CD4-positive, alpha-beta T cell treated with Interleukin-10 for 1 hour (primary cell): ENCODE measurements at places on chromosomes 4 and X.

DNA sequence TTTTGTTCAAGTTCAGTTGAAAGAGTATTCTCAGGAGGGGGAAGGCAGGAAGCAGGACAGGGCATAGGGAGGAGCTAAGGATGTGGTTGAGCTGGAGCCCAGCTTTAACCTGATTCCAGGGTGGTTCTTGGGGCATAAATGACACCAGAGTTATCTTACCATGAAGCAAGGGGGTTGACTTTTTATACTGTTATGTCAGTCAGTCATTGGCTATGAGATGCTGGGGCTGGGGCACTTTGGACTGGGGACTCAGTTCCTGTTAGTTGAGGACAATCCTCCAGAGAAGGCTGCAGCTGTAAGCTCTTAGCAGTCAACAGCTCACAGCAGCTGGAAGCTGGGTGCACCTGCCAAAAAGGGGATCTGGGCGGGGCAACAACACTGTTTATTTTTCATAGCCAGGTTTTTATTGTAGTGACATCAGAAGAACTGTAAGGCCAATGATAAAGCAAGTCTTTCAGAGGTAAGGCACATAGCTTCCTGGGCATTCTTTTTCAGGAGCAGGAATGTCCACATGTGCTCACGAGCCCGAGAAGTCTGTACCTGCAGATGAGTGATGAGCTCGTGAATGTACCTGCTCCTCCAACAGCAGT, 78.5 kb downstream of the MID1IP1 start:
- DNase-seq = peak; percentile 0

DNA sequence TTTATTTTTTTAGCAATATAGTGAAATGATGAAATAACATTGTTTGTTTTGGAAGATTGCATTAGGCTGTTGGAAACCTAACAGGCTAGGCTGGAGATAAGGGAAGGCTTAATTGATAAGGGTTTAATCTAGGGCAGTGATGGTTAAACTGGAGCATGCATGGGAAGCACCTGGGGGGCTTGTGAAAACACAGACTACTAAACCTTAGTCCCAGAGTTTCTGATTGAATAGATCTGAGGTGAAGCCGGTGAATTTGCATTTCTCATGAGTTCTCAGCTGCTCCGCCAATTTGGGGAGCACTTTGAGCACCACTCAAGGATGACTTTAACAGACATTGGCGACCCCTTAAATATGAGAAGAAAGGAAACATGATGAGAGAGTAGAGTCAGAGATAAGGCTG, 11.5 kb downstream of the STK26 start:
- no peak for DNase-seq

GRCh38 chr4:153111426-153112040, 92.7 kb upstream of the TRIM2 start:
- no peak for DNase-seq

DNA sequence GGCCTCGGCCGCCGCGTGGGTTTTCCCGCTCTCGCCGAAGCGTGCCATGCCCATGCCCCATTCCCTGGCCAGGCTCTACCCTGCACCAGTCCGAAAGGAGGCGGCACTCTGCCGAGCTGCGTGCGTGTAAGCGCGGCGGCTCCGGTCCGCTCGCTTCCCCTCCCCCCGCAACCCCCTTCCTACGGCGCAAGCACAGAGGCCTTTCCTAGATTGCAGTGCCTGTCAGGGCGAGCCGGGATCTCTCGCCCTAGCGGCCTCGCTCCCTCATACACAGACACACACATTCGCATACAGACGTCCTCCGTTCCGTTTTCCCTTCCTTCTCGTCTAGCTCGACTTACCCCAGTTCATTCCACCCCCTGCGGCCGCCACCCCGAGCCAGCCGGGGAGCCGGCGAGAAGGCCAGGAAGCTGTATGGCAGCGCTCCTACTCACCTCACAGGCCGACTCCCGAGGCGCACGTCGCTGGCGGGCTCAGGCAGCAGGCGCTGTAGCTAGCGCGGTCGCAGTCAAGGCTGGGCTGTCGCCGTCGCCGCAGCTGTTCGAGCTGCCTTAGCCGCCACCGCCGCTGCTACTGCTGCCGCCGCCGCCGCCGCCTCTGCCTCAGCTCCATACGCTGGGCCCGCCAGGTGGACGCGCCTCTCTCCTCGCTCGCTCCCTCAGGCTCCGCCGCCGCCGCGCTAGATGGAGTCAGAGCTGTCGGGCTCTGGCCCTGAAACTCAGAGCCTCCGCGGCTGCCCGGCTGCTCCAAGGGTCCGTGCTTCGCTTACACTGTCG, 615 bp downstream of the NEXMIF start:
- DNase-seq = peak; percentile 19

DNA sequence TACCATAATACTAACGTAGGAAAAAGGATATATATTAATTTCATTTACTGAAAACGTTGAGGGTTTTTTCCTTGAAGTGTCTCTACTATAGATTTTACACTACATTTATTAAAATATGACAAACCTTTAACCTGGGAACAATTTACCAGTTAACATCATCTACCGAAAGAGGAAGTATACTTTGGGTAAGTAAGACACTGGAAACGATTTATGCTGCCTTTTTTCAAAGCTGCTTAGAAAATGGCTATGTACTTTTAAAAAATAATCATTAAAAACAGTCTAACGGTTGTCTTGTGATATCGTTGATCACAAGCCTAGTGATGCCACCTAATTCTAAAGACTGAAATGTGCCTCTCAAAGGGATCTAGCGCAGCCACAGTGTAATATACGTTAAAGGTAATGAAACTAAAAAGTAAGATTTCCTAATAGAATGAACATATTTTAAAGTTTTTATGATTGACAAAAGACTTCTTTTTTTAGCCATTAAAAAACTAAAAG, 50.4 kb downstream of the STX18 start:
- no peak for DNase-seq

DNA sequence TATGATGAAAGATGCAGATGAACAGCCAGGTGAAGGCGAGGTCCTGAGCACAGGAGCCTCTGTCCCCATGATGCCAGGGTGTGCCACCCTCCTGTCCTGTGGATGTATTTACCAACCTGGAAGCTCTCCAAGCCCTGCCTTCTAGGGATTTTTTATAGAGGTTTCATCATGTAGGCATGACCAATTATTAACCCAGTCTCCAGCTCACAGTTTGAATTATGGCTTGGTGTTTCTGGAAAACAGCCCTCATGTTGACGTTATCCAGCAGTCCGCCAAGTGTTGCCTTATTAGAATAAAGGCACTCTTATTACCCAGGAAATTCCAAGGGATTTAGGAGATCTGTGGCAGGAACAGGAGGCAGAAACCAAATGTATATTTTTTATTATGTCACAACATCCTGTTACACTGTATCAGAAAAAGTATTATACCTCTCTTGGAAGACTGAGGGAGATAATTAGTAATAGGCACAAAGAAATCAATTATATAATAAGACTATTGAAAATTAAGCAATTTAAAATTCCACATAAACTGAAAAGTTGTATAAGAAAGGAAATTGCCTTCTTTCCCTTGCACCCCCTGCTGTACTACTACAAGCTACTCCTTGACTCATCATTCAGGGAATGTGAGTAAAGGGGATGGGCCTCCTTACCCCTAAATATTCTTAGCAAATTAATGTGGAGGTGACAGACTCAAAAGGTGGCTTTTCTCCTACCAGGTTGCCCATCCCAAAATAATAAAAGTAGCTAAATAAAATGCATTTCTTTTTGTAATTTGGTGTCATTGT, 129.6 kb downstream of the ZNF330 start:
- no peak for DNase-seq

DNA sequence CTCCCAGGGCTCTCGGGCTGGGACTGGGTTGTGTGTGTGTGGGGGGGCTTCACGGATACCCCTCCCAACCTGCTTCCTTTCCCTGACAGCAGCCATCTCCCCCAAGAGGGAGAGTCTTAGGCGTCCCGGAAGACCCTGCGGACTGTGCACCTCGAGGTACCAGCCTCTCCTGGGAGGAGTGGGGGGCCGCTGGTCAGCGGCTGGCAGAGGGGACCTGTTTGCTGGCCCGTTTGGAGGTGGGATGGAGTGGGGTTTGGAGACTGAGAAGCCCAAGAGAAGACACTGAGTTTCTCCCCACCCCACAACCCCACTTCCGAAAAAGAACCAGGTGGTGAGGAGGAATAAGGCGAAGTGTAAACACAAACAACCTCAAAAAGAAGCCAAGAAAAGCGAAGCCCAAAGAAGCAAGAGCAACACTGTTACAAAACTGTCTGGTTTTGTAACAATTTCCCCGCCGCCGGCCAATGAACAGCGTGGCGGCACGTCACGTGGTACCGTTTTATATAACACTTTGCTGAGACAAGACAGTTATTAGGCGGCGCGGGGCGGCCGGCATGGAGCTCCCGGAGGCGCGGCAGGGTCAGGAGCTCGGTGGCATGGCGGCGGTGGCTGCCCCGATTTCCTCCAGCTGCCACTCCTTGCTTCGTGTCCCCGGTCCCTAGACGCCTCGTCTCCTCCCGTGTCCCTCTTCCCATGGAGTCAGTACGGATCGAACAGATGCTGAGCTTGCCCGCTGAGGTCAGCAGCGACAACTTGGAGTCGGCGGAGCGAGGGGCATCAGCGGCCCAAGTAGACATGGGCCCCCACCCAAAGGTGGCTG, at the start of gene LONRF3:
TSS of gene LONRF3 (plus strand) at position 531 of the 820 bp plus-strand sequence. CDS start at position 694, 163 bp downstream.
- peak; percentile 78 for DNase-seq

- DNase-seq = no peak
Measured at GRCh38 chr4:150425161-150425560, 156.8 kb upstream of the MAB21L2 start.

DNA sequence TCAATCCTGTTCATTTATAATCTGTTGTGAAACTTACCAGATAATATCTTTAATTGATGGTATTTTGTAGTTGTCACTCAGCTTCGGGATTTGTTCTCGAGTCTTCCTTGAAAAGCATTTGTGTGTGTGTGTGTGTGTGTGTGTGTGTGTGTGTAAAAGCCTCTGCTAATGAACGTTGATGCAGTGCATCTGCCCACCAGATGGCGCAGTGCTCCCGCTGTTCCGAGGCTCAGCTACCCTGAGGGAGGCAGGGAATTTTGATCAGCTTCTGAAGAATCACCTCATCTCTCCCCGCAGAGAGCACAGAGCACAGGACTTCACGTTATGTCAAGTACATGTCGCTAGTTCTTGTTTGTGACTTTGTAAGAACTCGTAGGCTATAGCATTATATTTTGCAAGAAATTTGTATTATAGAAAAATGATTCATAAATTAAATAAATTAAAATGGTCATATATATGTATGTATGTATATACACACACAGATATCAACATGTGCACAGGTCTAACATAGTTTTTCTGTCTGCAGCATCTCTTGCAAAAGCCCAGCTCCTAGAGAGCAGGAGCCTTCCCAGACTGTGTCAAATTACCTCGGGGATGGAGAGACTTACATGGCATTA, 316.7 kb upstream of the IGFBP7 start:
- peak; percentile 3 for DNase-seq

- DNase-seq = no peak
Measured at GRCh38 chr4:132614682-132615081, 534.4 kb upstream of the PCDH10 start.

DNA sequence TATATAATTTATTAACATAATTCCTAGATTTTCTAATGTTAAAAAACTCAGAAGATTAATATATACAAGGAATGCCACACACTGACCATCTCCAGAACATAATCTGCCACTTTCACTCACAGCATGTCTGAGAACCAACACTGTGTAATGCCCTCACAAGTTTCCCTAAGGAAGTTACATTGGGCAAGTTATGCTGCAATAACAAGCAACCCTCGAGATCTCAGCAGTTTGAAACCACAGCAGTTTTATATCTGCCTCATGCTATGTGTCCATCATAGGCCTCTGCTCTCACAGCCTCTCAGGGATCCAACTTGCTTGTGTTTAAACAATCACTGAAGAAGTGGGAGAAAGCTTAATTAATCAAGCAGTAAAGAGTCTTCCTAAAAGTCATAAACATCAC, 250.0 kb upstream of the SLC7A11 start:
- no peak for DNase-seq

DNA sequence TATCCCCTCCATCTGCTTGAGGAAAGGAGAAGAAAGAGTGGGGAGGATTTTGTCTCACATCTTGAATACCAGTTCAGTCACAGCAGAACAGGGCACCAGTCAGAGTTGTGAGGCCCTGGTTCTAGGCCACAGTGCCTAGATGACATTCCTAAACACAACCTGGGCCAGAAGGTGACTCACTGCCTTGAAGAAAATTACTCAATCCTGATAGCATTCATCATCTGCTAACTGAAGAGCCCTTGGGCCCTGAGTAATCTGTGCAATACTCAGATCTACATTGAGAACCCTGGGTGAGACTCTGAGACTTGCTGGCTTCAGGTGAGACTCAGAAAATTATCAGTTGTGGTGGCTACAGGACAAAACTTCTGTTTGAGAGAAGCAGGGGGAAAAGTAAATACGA, 20.5 kb upstream of the PRR32 start:
- no peak for DNase-seq

DNA sequence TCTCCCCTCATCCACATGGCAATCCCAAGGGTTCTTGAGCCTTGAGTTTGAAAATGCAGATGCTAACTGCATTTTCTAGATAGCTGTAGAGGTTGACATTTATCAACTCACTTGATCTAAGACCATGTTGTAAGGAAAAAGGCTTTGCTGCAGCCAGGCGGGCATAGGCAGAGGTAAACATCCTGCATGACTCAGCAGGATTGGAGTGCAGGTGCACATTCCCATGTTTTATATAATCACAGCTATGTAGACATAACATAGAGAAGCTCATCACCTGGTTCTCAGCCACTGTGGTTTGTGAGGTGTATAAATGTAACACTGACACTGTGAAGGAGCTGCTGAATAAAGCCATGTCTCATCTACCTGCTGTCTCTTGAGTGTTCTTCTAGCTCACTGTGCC, 62.3 kb upstream of the PDE5A start:
- no peak for DNase-seq

DNA sequence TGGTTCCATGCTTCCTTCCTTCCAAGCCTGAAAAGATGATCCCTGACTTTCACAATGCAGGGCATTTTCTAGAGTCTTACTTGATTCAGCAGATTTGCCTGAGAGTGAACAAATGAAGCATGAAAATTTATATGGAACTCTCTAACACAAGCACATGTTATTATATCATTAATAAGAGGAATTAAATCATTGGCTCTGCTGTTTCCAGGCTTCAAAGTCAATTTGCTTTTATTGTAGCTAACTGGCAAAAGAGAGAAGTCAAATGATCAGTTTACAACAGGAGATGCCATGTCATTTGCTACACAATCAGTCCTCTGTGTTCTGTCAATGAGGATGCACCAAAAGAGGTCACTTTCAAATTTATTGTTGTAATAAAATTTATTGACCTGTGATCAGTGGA, 101.5 kb upstream of the UGT8 start:
- no peak for DNase-seq

- peak; percentile 37 for DNase-seq
Measured at GRCh38 chr4:82223715-82224114, 150.1 kb downstream of the HNRNPD start.

- no peak for DNase-seq
Measured at GRCh38 chr4:108982402-108983185, 219.7 kb upstream of the ETNPPL start.

DNA sequence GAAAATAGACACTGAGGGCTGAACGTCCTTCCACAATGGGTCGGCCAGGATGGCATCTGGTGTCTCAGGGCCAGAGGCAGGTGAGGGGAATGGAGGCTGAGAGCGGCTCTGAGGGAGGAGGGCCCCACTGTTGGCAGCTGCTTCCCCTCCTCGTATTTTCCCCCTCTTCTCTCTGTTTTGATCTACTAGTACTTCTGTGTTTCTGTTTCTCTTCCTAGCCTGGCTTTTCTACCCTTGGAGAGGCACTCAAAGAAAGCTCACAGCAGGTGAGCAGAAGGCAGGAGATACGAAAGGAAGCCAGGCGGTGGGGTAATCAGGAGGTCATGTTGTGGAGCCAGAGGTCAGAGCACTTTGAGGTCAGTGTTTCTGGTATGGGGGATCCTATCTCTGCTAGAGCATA, 151.8 kb upstream of the GATB start:
- no peak for DNase-seq
